ENCODE measurements at places on chromosomes 3 and 15.

- no peak for DNase-seq
Measured at GRCh38 chr3:117892431-117892841, 1142.2 kb downstream of the IGSF11 start.

GRCh38 chr15:68638953-68639515, 60.2 kb downstream of the CORO2B start:
- DNase-seq, result no peak

GRCh38 chr3:101724329-101725193, at the start of gene CEP97:
Gene CEP97, plus strand, starts transcription at chr3:101724614. Its CDS starts 63 bp downstream, at chr3:101724677.
- DNase-seq, result peak; percentile 92

DNA sequence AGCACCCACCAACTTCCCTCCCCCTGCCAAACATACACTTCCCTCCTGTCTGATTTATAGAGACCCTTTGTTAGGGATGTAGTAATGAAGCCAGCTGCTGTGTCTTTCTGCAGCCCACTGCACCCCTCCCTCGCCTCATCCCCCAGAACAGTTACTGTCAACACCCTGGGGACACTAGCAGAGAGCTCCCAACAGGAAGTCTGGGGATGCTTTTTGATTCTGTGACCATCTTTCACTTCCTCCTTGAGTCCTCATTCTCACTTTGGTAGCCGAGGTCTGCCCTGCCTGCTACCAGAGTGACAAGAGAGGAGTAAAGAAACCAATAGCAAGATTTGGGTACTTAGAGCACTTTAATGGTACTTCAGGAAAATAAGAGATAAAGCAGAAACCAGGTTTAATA, 201.6 kb downstream of the SATB1 start:
- DNase-seq, result no peak

DNA sequence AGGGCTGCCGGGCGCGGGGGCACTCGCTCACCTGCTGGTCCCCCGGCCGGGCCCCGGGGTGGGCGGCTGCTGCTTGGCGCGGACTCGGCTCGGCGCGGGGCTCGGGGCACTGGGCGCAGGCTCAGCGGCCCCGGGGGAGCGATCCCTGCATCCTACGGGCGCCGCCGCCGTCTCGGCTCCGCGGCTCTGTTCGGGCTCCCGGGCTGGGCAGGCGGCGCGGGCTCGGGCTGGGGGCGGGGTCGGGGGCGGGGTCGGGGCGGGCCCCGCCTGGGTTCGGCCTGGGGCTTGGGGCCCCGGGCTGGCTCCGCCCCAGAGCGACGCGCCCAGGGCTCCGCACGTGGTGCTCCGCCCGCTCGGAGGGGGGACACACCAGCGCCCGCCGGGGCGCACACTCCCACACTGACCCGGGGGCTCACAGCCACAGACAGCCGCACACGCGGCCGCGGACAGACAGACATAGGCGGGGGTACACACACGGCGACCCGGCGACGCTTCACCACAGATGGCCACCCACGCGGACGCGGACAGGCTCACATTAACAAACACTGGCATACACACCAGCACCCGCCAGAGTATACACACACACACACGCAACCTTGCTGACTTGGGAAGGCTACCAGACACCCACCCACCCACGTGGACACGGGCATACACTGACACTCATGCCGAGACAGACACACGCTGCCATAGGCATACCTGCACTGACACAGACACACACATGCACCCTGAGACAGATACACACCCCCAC, at the start of gene SCN5A:
Gene SCN5A, minus strand, starts transcription at position 188 of the 748 bp plus-strand sequence. CDS start 16,380 bp downstream, outside the sequence.
- DNase-seq, result no peak

DNA sequence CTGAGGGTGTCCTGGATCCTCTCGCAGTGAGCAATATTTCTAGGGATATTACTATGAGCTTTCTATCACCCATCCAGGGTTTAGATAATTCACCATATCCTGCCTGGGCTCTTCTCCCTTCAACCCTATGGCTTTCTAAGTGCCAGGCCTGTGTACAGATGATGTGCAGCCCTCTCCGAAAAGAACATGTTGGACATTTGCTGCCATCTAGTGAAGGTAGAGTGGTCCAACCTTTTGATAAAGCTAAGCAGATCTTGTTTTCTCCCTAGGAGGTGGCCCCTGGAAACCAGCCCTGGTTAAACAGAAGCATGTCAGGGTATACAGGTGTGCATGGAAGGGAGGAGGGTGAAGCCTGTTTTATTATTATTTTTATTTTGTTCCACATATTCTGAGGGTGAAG, 27.9 kb upstream of the SCN10A start:
- no peak for DNase-seq

DNA sequence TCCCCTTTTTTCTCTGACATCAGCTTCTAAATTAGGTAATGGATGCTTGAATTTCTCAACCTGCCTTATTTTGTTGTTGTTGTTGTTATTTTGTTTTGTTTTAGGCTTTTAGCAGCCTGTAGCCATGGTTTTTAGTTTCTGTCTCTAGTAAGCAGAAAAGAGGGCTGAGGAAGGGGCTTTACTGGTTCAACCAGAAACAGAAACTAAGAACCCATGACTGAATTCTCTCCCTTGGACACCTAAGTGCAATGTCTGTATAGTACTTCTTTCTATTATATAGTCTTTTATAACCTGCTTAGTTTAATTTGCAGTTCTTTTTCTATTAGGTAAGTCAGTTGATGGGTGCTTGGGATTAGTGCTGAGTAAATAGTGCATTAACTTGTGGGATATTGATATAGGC, 129.0 kb downstream of the BBX start:
- DNase-seq, result no peak

DNA sequence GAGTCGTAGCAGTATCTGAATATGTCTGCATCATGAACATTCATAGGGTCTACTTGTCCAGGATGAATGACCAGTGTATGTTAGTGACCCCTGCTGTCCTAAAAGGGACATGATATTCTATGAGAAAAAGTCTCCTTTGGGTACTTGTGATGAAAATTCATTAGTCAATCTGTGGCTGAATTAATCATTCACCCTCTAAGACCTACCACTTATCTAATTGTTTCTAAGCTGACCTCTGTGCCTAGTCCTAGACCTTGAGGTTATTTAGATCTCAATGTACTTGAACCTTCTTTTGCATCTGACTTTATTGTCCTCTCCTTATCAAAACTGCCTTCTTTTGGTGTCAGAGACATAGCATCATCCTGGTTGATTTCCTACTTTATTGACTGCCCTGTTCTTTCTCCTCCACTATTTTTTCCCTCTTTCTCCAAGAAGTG, 799.3 kb downstream of the DIPK2A start:
- no peak for DNase-seq

- no peak for DNase-seq
Measured at GRCh38 chr3:151382671-151383070, 1.9 kb downstream of the P2RY12 start.

GRCh38 chr15:50017522-50017921, 101.5 kb downstream of the ATP8B4 start:
- no peak for DNase-seq

GRCh38 chr3:55484191-55484689, 2.9 kb downstream of the WNT5A start:
- no peak for DNase-seq

DNA sequence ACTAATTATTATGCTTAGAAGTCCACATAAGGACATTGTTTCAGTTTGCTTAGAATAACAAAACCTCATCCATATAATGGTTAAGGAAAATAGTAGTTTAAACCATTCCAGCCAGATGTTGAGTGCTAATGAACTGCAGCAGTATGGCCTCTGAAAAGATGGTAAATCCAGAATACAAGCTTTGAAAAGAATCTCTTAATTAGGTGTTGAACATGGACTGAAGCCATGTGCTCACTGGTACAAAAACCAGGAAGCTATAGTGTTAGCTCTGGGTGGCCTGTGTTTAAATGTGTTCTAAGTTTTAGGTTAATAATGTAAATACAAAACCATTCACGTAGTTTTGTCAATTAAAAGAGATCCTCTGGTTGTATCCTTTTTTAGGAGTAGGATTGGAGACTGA, 78.2 kb downstream of the GALK2 start:
- DNase-seq, result no peak

DNA sequence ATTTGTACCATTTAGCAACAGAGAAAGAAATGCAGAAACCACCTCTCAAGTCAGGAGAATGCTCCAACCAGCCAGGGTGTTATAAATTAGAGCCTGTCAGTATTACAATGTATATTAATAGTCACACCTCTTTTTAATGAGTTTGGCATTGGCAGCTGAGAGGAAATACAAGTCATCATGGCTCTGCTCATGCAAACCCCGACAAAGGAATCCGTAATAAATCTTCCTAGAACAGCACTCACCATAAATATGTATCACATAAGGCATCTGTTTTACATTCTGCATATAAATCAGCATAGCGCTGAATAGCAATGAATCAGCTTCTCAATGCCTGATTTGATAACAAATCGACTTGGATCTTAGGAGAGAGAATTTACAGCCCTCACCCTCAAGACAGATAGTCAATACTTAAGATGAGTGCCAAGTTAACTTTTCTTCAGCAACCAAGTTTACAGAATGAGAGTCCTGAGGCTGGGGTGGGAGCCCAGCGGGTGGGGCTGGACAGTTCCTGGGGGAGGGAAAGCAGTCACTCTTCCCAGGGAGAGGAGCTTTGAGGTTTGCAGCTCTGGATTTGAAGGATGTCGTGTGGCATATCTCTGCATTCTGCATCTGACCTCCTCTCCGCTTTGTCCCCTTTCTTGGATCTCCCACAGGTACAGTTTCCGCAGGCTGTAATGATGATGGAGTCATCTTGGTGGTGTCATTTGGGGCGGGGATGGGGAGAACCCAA, 1034.4 kb upstream of the NR2F2 start:
- DNase-seq, result no peak

DNA sequence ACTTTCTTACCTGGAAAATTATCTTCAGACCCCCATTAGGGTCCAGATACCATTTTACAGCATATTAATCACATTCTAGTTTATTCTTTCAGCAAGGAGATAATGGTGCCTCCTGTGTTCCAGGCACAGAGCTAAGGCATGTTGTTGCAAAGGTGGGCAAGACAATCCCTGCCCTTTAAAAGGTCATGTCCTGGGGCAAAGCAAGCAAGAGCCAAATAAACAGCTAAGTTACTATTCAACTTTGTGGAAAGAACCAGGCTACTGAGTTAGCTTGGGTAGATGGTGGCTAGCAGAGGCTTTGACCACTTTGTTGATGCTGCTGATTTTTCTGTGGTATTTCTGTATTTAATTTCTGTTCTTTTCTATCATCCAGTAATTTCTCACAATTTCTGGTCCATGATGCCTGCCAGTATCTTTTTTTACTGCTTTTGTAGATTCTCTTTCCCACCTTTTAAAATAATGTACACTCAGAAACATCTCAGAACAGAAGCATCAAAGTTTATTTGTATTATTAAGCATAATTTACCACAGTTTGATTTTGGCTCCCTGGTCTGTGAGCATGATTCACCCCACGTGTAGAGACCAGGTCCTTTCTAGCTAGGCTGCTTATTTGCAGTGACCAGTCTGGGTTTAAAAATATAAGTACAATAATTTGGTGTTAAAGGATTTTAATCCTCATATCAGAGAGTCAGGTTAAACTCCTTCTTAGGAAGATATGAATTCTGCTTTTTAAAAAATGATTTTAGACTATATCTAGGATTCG, 71.5 kb downstream of the LRRC28 start:
- peak; percentile 56 for DNase-seq

DNA sequence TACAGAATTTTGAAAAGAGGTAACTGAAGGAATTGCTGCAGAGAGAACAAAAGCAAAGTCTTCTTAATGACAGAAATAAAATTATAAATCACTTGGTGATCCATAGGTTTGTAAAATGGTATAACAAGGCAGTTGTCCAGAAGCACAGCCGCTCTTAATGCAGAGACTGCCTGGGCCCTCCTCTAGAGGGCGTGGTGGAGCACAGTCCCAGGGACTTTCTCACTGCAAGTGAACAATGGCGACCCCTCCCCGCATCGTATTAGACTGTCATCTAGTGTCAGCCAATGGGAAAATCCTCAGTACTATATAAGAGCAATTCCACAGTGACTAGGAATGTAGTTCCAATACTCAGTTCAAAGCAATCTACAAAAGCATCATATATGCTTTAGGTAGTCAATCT, 26.4 kb upstream of the ZBED2 start:
- no peak for DNase-seq

DNA sequence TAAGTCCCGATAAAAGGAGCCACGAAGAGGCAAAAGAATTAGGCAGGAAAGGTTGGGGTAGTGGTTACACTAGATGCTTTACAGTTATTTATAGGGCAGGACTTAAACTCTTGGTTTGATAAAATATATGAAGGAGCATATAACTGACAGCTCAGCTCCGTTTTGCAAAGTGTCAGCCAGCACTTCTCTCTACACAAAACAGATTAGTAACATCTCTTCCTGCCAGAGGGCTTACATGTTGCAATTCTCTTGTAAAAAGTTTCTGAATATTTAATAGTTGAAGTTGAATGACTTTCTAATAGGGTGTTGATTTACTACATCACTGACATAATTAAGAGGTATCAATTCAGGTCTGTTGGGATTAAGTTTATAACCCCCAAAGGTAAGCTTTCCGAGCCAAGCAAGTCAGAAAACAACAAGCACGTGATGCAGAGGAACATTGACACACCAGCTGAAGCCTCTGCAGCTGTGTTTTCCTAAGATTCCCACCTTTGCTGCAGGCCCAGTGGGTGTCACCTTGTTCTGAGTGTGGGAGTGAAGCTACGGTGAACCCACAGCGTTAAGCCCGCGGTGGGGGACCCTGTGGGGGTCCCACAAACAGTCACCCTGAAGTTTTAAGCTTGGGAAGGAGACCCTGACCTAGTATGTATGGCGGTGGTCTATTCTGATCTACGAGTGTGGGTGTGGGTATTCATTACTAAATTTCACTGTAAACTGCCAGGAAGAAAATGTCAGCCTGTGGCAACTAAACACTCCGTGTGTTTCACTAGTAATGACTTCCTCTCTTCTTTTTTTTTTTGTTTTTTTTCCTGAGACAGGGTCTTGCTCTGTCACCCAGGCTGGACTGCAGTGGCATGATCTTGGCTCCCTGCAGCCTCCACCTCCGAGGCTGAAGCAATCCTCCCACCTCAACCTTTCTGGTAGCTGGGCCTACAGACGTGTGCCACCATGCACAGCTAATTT, 22.0 kb upstream of the ATP13A3 start:
- no peak for DNase-seq

DNA sequence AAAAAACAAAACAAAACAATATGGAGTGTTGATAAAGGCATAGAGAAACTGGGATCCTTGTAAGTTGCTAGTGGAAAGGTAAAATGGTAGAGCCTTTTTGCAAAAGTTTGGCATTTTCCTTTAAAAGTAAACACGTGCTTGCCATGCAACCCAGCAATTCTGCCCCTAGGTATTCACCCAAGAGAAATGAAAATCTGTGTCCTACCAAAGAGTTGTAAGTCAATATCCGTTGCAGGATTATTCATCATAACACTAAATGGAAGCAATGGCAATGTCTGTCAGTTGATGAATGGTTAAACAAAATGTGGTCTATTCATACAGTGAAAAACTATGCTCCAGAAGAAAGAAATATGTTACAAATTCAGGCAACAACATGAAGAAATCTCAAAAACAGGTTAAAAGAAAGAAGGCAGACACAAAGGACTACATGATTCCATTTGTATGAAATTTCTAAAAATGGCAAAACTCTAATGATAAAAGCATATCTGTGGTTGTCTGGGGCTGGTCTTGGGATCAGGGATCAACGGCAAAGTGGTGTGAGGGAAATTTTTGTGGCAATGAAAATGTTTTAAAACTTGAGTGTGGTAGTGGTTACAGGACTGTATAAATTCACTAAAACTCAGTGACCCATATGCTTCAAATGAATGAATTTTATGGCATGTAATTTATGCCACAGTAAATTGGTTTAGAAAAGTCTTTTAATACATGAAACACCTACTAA, 229.6 kb downstream of the OPA1 start:
- no peak for DNase-seq

GRCh38 chr3:133563186-133563591, 10.3 kb upstream of the CDV3 start:
- no peak for DNase-seq
